ENCODE measurements at places on chromosomes 1 and 21.

- DNase-seq: no peak
These were observed 8.1 kb downstream of the KNCN start for GRCh38 chr1:46543382-46543760.

- DNase-seq: no peak
These were observed 54.9 kb upstream of the BACE2 start for GRCh38 chr21:41112740-41113692.

GRCh38 chr1:221697923-221698425 lies 43.9 kb downstream of the DUSP10 start:
- DNase-seq: no peak

DNA sequence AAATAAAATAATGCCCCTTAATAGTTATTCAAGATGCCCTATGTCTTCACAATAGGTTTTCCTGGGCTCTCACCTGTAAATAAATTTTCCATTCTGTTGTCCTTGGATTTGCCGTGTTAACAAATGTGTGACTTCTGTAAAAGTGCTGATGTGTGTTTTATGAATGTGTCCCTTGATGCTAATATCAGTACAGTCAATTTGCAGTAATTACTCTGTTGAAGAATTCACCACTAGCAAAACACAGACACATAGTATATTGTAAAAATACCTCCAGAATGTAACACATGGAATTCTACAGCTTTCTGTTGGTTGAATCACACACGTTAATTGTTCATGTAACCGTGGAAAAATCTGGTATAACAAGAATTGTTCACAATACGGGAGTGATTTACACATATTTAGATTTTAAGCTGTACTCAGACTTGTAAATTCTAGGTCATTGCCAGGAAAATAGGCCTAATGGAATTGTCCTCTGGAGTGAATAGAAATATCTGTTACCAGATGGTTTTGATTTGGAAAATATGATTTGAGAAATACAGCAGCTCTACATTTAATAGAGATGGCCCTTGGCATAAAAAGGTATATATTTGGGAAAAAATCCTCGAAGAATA lies 36.7 kb upstream of the KCNK2 start:
- DNase-seq: no peak

DNA sequence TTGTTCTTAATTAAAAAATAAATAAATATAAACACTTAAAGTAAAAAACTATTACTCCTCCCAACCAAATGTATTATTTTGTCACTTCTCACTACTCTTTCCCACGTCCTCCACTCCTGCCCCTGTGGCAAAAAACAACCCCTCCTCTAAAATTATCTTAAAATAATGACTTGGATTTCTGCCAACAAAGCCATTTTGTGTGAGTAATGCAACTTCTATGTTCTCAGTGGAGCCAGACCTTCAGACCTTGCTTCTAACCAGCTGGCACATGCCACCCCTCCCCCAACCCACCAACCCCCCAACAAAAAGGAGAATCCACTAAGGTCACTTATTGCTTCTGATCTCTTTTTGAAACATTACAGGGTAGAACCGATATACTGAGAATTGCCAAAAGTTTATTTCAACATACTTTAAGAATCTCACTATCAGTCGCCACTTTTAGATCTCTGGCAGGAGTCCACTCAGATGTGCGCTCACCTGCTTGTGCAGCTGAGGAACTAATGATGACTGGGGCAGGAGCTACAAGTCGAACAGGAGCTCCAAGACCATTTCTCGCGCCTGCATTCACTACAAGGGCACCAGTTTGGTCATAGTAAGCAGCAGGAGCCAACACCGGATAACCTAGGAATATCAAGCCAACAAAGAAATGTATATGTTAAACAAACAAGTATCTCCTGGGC lies 58.3 kb upstream of the SDC3 start:
- DNase-seq: no peak

DNA sequence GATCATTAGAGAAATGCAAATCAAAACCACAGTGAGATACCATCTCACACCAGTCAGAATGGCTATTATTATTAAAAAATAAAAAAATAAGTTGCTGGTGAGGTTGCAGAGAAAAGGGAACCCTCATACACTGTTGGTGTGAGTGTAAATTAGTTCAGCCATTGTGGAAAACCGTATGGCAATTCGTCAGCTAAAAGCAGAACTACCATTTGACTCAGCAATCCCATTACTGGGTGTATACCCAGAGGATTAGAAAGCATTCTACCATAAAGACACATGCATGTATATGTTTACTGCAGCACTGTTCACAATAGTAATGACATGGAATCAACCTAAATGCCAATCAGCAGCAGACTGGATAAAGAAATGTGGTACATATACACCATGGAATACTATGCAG lies 42.2 kb downstream of the GIPC2 start:
- no peak for DNase-seq

DNA sequence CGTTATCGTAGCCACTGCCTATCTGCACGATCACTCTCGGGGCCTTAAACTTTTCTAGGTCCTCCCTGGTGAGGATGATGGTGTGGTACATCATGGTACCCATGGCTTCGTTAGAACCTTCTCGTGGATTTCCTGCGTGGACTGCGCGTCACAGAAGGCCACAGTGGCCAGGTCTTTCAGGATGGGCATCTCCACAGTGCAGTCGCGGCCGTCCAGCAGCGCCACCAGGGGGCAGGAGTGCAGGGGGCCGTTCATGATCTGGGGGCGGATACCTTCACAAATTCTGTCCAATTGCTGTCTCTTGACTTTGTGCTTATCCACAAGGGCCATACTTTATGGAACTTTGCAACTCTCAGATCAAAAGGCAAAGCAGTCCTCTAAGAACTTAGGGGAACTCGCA lies 69.6 kb downstream of the WLS start:
- DNase-seq: no peak

- no peak for DNase-seq
These were observed 89.3 kb downstream of the PEX14 start for GRCh38 chr1:10564063-10564462.

- no peak for DNase-seq
These were observed 45.3 kb downstream of the DIP2A start for GRCh38 chr21:46503922-46504550.

- no peak for DNase-seq
These were observed 25.2 kb upstream of the TRIM45 start for GRCh38 chr1:117146575-117147340.

DNA sequence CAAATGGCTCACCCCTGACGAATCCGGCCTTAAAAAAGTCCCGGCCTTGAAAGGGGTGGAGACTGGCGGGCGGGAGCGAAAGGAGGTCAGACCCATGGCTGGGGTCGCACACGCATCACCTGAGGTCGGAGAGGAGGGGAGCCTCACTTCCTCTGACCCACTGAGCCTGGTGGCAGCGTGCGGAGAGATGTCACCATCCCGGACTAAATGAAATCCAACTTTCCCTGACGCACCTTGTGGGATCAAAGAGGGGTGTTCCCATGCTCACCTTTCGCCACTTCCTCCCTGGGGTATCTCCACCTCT lies 709 bp upstream of the SLC41A1 start:
- DNase-seq: no peak

- no peak for DNase-seq
These were observed 8.9 kb upstream of the GPR37L1 start for GRCh38 chr1:202113690-202114300.

GRCh38 chr1:84653130-84653677 lies 37.1 kb downstream of the SSX2IP start:
- DNase-seq: no peak

DNA sequence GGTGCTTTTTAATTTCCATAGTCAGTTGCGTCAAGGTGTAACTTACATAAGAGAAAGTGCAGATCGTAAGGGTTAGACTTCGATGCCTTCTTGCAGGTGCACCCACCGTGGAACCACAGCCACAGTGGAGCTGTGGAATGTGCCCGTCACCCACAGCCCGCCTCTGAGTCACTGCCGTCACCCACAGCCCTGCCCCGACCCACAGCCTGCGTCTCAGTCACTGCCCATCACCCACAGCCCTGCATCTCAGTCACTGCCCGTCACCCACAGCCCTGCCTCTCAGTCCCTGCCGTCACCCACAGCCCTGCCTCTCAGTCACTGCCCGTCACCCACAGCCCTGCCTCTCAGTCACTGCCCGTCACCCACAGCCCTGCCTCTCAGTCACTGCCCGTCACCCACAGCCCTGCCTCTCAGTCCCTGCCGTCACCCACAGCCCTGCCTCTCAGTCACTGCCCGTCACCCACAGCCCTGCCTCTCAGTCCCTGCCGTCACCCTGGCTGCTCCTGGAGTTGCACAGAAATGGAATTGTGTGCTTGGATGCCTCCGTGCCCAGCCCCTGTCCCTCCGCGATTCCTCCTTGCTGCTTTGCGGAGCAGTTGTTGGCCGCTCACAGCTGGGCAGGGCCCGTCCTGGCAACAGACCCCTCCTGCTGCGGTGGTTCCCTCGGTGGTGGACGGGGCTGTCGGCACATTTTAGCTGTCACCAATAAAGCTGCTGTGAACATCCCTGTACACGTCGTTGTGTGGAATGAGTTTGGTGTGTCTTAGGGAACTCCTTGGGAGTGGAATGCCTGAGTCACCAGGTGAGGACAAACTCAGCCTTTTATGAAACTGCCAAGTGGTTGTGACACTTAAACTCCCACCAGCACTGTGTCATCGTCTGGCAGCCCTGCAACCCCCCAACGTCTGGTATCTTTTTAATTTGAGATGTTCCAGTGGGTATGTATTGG lies 44.9 kb upstream of the COL6A2 start:
- no peak for DNase-seq

DNA sequence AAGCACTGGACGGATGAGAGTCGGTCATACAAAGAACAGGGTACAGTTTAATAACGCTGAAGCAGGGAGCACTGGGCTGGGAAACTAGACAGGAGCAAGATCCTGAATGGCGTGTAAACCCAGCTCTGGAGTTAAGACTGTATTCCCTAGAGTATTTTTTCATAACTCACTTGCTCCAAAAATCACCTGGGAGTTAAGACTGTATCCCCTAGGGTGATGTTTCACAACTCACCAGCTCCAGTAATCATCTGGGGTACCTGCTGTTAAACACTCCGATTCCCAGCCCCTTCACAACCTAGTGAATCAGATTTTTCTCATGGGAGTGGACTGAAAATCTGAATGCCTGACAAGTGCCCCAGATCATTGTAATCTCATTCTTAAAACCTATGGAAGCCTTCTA lies 123.2 kb downstream of the MAB21L3 start:
- no peak for DNase-seq

DNA sequence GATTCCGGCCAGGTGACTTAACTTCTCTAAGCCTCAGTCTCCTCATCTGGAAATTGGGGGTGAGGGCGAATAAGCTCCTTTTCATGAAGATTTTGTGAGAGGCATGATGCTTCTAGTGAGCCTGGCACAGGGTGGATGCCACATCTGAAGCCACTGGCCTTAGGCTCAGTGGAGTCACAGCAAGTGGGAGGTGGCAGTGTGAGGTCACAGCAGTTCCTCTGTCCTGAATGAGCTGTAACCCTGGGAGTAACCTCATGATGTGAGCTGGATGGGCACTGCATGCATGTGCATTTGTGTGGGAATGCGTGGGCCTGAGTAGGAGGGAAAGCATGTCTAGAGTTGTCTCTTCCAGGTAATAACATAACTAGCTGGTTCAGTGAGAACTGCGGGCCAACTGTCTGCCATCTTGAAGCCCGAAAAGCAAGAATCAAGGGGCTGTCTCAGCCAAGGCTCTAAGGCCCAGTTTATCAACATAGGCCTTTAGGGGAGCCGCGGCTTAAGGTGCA lies 27.0 kb upstream of the HTR1D start:
- no peak for DNase-seq

GRCh38 chr1:98099501-98099900 lies 178.7 kb upstream of the DPYD start:
- no peak for DNase-seq

DNA sequence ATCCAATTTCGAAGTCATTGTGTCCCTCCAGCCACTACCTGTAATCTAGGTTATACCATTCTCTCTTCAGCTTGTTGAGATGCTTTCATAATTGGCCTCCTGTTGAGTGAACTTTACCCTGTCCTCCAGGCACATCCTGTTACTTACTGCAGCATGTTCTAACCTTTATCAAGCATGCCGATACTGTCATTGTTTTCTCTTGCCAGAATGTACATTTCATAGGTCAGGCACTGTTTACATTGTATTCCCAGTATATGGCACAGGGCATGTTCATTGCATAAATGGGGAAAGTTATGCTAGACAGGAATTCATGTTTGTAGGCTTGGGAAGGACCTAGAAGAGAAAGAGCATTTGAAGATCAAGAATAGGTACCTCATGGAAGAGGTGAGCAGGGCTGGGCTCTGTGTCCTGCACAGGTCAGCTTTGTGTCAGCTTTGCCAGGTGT lies 10.2 kb downstream of the CXADR start:
- DNase-seq: no peak

DNA sequence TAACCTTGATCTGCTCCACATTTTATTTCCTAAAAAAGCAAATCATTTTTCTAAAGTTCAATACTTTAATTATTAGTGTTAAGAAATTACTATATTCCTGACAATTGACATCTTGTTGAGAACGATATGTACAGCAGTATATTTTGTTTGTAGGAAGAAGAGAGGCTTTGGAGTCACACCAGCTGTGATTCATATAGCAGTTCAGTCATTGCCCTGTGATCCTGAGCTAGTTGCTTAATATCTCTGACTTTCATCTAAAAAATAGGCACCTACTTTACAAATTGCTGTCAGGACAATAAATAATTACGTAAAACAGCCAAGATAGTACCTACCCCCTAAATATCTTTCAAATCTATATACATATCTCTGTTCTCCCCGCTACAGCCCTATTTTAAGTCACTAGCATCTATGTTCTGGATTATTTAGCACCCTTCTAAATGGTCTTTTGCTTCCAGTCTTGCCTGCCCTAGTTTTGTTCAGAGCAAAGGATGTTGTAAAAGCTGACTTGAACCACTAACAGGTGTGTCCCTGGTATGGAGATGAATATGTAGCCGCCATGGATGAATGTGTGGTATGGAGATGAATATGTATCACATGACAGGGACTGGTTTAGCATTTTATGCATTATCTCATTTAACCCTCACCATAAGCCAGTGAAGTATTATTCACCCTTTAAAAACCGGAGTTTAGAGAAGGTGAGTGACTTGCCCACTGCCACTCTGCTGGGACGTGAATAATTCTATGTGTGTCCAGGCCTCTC lies 42.2 kb downstream of the RNF220 start:
- no peak for DNase-seq

DNA sequence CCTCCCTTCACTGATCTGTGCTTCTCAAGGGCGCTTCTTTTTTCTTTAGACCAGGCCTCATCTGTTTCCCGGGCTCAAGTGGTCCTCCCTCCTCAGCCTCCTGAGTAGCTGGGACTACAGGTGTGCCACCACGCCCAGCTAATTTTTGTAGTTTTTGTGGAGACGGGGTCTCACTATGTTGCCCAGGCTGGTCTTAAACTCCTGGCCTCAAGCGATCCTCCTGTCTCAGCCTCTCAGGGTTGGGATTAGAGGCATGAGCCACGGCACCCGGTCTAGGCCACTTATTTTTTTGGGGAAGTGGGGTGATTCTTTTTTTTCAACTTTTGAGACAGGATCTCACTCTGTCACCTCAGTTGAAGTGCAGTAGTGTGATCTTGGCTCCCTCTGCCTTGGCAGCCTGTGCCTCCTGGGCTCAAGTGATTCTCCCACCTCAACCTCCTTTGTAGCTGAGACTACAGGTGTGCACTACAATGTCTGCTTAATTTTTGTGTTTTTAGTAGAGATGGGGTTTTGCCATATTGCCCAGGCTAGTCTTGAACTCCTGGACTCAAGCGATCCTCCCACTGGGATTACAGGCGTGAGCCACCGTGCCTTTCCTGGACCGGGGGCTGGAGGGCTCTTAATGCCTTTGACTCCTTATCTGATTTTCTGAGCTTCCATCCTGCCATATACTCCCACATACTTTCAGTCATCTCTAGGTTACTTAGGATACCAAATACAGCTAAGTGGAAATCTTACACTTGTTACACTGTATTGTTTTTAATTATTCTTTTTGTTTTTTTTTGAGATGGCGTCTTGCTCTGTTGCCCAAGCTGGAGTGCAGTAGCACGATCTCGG lies 18.9 kb downstream of the MFAP2 start:
- DNase-seq: no peak

Measured in activated CD4-positive, CD25-positive, alpha-beta regulatory T cell (primary cell).